Stimulated activated CD8-positive, alpha-beta memory T cell treated with anti-CD3 and anti-CD28 coated beads, Interleukin-2, amount 100 ng/mL, for 48 hours (primary cell): ENCODE measurements at places on chromosomes 7 and 10.

DNA sequence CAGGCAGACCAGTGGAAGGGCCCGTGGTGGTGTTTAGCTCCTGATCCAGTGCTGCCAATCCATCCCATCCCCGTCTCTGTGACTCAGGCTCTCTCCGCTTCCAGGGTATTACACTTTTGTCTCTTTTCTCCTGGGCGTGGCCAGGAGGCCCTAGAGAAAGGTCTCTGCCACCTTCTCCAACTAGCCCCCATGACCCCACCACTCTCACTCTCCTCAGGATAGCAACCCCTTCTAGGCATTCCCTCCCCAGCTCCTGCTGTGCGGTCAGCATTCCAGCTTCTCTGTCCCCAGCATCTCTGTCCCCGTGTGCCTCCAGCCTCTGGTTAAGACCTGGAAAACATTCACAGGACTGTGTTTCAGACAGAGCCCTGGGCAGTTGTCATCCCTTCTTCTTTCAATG, 36.2 kb upstream of the R3HCC1L start:
- DNase-seq = no peak

GRCh38 chr7:117993377-117994003, 120.2 kb upstream of the CTTNBP2 start:
- DNase-seq = no peak

GRCh38 chr7:1290026-1290678, 57.5 kb downstream of the UNCX start:
- DNase-seq = no peak

- DNase-seq = no peak
Measured at GRCh38 chr10:68871105-68871711, 29.9 kb upstream of the DDX50 start.

DNA sequence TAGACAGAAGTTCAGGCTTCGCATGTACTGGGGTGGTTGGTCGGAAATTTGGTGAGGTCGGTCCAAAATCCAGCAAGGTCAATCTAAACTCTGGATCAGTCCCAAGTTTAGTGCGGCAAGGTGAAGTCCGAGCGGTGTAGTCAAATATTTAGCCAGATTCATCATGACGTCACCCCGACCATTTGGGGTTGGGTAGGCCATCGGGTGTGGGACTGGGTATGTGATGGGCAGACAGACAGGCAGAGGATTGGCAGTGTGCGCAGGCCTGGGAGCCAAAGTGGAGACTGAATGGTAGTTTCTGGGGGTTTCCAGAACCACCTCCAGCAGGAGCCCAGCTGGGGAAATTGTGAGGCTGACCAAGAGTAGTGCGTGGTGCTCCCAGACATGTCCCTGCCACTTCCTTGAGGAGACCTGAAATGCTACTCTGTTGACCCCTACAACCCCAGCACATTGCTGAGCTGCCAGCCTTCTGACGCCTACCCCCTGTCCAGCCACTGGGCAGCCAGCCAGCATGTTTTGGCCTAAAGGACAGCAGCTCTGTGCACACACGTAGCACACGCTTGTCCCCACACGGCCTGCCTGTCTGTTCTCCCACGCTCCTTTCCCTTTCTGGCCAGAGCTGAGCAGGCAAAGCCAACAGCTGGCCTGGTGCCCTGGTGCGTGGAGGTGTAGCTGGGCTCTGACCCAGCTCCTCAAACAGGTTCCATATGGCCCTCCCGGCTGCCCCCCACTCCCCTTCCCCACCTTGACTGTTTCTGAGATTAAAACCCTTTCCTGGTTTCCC, 55.9 kb downstream of the FAM241B start:
- DNase-seq = no peak

- DNase-seq = no peak
Measured at GRCh38 chr7:12162415-12163113, 48.5 kb upstream of the TMEM106B start.

- no peak for DNase-seq
Measured at GRCh38 chr10:86642499-86642898, 11.8 kb upstream of the OPN4 start.

DNA sequence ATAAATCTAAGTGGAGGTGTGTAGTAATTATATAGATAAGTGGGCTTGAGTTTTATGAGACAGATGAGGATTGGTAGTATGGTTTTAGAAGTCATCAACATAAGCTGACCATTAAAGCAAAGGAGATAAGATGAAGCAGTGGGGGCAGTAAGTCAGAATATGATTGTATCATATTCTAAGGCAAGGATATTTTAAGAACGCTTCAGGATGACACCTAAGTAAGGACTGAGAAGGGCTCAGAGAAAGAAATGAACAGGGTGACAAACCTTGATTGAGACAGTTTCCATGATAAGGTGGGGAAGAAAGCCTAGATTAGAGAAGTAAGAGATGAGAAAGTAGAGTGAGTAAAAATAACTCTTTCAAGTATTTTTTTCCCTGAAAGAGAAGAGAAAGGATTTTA, 567.2 kb downstream of the ATRNL1 start:
- no peak for DNase-seq

- DNase-seq = no peak
Measured at GRCh38 chr10:21926949-21927348, 76.6 kb downstream of the DNAJC1 start.

GRCh38 chr7:18212308-18212707, 184.7 kb upstream of the PRPS1L1 start:
- no peak for DNase-seq

GRCh38 chr7:71733107-71733870, 601.3 kb downstream of the GALNT17 start:
- peak; percentile 67 for DNase-seq

- no peak for DNase-seq
Measured at GRCh38 chr10:72353965-72354355, 759 bp downstream of the DNAJB12 start.

GRCh38 chr7:70091362-70091761, 493.1 kb downstream of the AUTS2 start:
- DNase-seq = no peak

DNA sequence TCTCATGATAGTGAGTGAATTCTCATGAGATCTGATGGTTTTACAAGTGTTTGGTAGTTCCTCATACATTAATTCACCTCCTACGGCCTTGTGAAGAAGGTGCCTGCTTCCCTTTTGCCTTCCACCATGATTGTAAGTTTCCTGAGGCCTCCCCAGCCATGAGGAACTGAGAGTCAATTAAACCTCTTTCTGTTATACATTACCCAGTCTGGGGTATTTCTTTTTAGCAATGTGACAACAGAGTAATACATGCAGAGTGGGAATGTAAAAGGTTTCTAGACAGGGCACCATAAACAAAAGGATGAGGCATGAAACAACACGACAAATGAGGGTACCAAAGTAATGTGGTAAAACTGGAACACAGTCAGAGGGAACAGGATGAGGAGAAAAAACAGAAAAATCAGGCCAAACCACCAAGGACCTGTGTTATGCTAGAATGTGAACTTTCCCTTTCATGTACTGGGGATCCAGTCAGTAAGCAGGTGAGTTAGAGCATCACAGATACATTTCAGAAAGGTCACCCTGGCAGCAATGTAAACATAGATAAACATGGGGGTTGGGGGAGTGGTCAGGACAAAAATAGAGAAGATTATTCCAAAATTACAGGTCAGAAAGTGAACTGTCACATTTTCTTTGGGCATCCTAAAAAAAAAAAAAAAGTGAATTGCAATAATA, 31.9 kb downstream of the ANKRD26 start:
- no peak for DNase-seq

DNA sequence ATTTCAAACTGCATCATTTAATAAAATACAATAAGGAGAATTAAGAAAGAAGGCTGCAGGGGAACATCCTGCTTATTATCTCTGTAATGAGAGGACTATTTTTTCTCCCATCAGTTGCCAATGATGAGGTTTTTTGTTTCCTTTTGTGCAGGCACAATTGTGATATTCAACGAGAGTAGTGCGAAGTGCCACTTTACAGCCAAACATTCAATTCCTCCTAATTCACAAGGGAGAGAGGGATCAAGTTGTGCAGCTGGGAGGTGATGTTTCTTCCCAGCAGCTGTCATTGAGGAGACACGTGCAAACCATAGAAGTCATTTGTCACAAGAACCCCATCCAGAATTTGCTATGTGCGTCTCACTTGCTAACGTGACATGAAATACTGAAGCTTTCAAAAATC, 81.6 kb upstream of the ICA1 start:
- DNase-seq = no peak

- no peak for DNase-seq
Measured at GRCh38 chr10:29007748-29008610, 280.9 kb upstream of the LYZL1 start.

GRCh38 chr7:90617442-90617841, 21.3 kb downstream of the CDK14 start:
- DNase-seq = no peak

- DNase-seq = no peak
Measured at GRCh38 chr10:123496996-123497660, 169.0 kb upstream of the GPR26 start.

GRCh38 chr7:151426441-151426903, 13.5 kb downstream of the CRYGN start:
- no peak for DNase-seq

- DNase-seq = no peak
Measured at GRCh38 chr7:44111761-44112160, 7.6 kb downstream of the AEBP1 start.

- no peak for DNase-seq
Measured at GRCh38 chr10:132909491-132910071, 32.8 kb downstream of the CFAP46 start.

GRCh38 chr10:125536236-125536635, 146.7 kb downstream of the TEX36 start:
- DNase-seq = no peak

DNA sequence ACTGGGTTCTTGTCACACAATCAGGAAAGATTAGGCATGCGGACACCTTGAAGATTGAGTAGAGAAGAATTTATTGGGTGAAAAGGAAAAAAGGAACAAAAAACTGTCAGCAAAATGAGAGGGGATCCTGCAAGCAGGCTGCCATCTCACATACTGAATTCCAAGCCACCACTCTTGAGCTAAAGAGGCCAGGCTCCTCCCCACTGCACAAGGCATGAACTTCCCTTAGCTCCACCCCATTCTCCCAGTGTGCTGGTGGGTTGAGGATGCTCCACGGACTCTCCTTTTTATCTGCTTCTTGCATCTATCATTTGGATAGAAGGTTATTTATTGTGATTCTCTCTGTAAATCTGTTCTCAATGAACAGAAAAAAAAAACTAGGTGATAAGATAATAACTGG, 79.6 kb downstream of the ANKRD7 start:
- DNase-seq = no peak

- no peak for DNase-seq
Measured at GRCh38 chr7:80908360-80908797, 10.5 kb downstream of the SEMA3C start.

DNA sequence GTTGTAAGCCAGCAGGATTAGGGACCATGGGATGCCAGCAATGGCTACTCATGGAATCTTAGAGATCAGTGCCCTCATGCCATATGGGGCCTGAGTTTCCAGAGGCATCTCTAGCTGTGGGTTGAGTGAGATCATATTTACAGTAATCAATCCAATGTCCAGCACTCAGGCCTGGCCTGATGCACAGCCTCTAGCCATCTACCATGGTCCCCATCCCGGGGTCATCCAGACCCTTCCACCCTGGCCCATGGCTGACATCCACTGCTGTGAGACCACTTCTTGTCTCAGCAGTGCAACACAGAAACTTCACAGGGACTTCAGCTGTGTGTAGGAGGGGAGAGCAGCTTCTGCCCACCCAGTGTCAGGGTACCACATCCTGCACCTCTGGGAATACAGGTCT, 6.5 kb upstream of the ADCY1 start:
- DNase-seq = no peak

DNA sequence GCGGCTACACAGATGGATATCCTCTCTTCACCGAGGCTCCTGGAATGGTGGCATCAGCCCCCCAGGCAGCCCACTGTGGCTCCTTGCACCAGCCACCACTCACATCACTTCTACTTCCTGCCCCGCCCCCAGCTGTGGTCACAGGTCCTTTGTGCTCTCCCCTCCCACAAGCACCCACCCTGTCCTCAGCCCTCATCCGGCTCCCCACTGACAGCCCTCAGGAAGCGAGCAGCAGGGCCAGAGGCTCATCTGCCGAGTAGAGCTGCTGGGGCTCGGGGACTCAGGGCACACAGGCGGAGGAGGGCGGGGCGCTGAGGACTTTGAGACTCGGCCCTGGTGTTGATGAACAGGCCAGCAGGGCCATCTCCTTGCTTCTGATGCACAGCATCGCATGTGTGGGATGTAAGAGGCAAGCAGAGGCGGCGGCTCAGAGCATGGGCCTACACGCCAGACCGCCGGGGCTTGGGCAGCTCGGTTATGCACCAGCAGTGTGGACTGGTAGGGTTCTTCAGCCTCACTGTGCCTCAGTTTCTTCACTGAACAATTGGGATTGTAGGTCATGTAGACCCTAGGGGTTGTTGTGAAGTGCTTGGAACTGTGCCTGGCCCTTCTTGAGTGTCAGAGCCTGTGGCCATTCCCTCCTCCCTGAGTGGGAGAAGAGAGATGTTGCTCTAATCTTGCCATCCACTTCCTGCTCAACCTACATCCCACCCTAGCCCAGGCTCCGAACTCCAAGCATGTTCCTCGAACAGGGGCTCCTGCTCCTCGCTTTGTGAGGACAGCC, at the start of gene PRF1:
Gene PRF1, minus strand, starts transcription at position 77 of the 784 bp plus-strand sequence. CDS start 1,839 bp downstream, outside the sequence.
- peak; percentile 77 for DNase-seq

DNA sequence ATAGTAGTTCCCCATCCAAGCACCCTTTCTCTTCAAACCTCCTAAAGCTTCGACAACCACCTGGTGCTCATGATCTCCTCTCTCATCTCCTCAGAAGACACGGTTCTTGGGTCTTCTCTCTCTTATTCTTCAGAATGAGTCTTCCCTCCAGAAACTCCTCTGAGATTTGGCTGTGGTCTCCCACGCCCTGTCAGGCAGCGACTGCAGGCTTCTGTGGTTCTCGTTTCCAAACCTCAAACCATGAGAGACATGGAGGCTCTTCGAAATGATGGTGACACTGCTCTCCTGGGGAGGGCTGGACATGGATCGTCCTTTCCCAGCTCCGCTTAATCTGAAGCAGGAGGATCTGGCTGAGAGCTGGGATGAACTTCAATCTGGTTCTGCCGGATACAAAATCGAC, 78.6 kb upstream of the PITRM1 start:
- DNase-seq = no peak

GRCh38 chr10:33623669-33624068, 289.2 kb upstream of the NRP1 start:
- DNase-seq = no peak

DNA sequence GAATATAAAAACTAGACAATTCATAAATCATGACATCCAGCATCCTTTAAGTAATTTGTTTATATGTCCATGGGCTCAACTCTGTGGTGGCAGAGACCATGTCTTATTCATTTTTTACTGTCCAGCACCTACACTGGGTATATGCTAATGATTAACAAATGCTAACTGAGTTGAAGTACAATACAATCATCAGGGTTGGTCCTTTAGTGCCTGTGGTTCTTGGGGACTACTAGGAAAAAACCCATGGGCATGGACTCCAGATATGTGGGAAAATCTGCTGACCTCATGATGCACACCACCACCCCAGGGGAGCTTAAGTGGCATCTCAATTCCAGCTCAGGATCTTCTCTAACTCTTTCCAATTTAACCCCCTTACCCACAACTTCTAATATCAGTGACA, 85.3 kb upstream of the YAE1 start:
- DNase-seq = no peak
